ENCODE measurements at places on chromosomes 12 and 14.

DNA sequence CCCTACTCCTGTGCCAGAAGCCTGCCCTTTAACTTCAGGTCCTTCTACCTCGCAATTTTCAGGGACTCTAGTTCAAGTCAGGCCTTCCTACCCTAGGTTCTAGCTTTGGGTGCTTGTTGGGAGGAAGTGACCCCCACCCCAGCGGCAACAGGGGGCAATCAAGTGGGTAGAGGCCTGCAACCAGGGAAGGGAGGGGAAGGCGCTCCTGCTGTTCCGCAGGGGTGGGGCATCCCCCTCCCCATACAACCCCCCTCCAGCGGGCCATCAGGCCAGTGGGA lies 204 bp upstream of the PRPH start:
- DNase-seq, result no peak

DNA sequence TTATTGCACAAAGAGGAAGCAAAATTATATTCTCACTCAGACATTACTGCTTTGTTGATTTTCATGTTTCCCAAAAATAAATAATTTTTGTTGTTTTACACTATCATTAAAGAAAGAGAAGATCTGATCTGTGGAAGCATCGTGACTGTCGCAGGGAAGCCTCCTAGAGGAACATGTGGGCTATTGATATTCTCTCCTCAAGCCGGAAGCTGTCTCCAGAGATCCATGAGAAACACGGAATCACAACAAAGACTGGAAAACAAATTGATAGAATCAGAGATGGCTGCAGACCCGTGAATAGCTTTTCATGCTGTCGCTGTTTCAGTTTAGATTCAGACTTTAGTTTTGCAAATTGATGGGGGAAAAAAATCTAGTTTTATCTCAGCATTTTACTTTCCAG lies 235.2 kb upstream of the TMPO start:
- no peak for DNase-seq

DNA sequence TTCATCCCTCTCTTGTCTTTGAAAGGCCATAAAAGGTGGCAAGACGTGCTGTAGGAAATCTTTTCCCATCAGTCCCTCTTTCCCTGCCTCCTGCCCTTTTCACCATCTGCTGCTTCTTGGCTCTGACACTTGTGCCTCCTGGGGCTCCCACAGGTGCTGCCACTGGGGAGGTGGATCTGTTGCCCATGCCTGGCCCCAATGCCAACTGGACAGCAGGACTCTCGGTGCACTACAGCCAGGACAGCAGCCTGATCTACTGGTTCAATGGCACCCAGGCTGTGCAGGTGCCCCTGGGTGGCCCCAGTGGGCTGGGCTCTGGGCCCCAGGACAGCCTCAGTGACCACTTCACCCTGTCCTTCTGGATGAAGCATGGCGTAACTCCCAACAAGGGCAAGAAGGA lies 6.5 kb downstream of the CLSTN3 start:
- no peak for DNase-seq

- no peak for DNase-seq
Measured at GRCh38 chr12:3365463-3366411, 125.3 kb upstream of the PRMT8 start.

DNA sequence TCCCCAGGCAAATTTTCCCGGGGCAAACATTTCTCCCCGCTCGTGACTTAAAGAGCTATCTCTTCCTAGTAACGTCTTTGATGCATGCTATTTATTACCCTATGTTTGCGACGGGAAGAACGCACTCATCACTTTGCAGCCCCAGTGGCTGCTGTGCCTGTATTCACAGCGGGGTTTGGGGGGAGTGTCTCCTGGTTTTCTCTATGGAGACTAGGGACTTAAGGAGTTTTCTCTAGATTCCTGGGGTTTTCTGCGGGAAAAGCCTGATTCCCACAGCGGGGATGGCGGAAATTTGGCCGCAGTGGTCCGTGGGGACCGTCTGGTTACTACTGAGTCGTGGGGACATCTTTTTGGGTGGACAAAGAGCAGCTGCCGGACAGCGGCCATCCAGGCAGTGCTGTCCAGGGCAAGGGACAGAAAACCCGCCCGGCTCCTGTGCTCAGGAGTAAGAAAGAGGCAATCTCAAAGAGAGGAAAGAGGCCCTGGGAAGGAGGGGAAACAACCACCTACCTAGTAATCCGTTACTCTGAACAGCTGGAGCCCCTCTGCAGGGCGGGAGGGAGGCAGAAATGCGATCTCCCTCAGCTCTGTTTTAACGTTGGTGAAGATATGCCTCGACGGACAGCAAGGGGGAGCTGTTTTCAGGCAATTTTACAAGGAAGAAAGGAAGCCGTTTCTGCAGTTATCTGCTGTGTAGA lies 771 bp upstream of the AVPR1A start:
- DNase-seq, result no peak

GRCh38 chr12:44581642-44582242 lies 294.4 kb downstream of the NELL2 start:
- DNase-seq, result no peak

- no peak for DNase-seq
Measured at GRCh38 chr14:99459481-99460100, 21.1 kb downstream of the SETD3 start.

GRCh38 chr12:54371328-54372112 lies 7.2 kb upstream of the GPR84 start:
- no peak for DNase-seq

DNA sequence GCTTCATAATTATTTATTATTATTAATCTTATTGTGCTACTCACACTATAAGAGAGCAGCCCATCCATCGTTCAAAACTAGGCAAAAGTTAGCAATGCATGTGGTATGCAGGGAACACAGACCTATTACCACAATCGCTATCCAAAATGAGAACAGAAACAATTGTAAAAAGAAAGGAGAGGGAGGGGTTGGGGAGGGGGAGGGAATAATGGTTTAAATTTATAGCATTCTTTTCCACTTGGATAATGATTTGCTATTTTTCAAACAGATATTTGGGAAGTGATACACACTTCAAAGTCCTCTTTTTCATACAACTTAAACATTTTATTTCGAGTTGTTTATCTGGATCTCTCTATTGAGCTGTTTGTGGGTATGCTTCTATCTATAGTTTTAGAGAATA lies 248.6 kb upstream of the SOX5 start:
- DNase-seq, result no peak

- DNase-seq, result no peak
Measured at GRCh38 chr12:98580695-98581094, 12.8 kb upstream of the SLC25A3 start.

DNA sequence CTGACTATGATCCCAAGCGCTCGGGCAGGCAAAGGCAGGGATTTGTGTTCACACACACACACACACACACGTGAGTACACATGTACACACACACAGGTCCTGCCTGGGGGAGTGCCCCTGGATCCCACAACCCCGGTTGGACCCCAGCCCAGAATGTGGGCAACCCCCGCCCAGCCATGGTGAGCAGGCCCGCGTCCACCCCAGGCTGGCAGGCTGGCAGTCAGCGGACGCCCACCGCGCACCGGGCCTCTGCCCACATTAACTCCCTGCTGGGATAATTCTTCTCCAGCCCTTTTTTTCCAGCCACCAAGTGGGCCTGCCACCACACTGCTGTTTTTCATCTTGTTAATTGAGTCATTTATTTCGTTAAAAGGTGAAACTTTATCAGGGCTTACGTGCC lies 256.2 kb downstream of the BCL11B start:
- no peak for DNase-seq

DNA sequence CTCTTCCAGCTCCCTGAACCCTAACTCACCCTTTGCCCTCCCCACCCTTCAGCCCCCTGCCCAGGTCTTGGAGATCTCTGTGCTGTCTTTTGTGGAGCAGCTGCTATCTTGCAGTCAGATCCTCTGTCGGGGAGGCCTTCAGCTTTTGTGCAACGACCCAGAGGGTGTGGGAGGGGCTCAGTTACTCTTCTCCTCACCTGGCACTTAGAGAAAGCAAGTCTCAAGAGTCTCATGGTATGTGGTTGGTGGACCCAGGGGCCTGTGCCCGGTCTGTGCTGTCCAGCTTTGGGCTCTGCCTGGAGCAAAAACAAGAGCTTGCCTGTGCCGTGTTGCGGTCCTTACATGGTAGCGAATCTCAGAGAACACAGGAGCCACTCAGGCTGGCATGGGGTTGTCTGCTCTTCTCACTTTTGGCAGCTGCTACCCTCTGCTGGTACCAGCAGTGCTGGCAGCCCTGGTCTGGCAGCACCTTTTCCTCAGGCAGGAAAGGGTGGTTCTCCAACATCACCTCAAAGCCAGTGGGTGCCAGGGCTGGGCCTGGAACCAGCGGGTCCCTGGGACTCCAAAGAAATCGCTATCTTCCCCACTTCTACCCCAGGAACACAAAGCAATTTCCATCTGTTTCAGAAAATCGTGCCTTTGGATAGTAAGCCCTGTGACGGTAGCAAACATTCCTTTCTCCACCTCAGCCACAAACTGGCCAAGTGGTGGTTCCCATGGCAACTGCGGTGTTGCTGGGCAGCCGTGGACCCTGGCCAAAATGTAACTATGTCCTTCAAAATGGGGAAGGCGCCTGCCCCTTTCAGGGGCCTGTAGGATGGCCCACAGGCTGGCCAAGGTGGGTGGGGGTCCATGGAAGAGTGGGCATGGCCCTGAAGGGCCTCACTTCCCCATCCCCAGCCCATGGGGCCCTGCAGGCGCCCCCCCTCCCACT lies 90.0 kb downstream of the RIN3 start:
- DNase-seq, result no peak

GRCh38 chr12:130063866-130064265 lies 98.4 kb upstream of the FZD10 start:
- DNase-seq, result no peak

- no peak for DNase-seq
Measured at GRCh38 chr12:40980427-40980961, 207.6 kb upstream of the PDZRN4 start.

GRCh38 chr12:59886131-59886733 lies 290.4 kb downstream of the SLC16A7 start:
- DNase-seq, result no peak

- no peak for DNase-seq
Measured at GRCh38 chr14:37091651-37092050, 80.8 kb downstream of the SLC25A21 start.

- DNase-seq, result no peak
Measured at GRCh38 chr12:4736091-4736490, 15.9 kb downstream of the GALNT8 start.

DNA sequence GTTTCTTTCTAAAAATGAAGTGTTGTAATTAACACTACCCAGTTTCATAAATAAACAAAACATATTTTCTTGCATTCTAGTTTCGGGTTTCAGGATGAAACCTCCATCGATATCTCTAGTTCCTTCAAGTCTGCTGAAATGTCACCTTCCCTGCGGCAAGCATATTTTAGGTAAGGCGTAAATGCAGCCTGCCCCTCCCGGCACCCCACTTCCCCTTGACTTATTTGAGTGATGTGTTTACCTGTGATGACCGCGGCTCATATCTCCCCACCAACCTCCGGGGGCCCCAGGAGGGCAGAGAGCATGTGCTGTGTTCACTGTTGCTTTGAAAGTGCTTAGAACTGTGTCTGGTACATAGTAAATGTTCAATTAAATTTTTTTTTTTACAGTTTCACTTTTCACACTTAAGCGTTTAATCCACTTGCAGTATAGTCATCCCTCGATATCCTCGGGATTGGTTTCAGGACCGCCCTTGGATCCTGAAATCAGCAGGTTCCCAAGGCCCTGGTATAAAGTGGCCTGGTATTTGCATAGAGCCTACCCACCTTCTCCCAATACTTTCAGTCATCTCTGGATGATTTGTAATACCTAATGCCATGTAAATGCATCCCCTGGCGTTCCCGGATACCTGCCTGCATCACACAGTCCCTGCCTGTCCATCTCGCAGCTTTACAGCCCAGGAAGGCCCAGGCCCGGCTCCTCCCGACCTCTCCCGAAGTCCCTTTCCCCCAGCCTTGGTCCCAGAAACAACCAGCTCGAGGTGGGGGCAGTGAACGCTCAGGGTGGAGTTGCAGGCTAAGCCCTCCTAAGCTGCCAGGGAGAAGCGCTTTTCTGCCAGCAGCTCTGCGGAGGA lies 40.2 kb upstream of the FBRSL1 start:
- DNase-seq, result no peak

DNA sequence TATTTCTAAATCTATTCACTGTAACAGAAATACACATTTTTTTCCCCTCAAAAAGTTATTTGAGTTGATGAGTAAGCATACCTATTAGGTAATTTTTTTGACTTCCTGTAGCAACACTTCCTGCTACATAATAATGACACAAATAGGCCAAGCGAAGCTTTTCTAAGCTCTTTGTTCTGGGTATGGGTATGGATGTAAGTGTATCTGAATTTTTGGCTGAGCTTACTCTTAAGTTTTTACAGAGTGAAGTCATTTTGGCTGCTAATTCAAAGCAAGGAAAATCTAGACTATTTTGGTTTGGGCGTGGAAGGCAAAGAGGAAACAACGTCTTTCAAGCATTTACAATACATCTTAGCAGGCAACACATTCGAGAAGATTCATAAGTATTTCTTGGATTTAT lies 1206.0 kb upstream of the FLRT2 start:
- no peak for DNase-seq

- no peak for DNase-seq
Measured at GRCh38 chr12:2395354-2395977, 342.7 kb downstream of the CACNA1C start.

GRCh38 chr12:77686760-77687159 lies 143.9 kb upstream of the NAV3 start:
- DNase-seq, result no peak

GRCh38 chr12:81329085-81329484 lies 251.2 kb downstream of the ACSS3 start:
- no peak for DNase-seq

DNA sequence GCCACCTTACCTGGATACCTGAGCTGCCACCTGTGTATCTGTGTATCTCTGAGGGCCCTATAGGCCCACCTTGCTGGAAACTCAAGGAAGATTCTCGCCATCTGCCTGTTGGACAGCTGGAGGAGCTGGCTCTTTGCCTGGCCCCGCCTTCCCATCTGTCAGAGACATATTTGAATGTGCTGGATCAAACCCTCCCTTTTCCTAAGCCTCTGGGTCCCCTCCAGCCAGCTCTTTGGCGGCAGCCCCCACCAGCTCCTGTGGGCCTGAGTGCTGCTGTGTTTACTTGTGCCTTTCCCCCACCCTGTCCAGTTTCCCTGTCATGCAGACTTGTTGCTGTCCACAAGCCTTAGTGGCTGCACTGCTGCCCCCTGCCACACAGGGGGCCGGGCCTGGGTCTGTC lies 55.9 kb upstream of the SRSF5 start:
- no peak for DNase-seq

- DNase-seq, result no peak
Measured at GRCh38 chr12:32102234-32102633, 4.4 kb upstream of the BICD1 start.

- DNase-seq, result no peak
Measured at GRCh38 chr12:7190268-7191055, 976 bp downstream of the PEX5 start.

- no peak for DNase-seq
Measured at GRCh38 chr12:123954647-123955350, 17.8 kb downstream of the CCDC92 start.

- DNase-seq, result no peak
Measured at GRCh38 chr12:110466791-110467190, 1.3 kb downstream of the GPN3 start.

DNA sequence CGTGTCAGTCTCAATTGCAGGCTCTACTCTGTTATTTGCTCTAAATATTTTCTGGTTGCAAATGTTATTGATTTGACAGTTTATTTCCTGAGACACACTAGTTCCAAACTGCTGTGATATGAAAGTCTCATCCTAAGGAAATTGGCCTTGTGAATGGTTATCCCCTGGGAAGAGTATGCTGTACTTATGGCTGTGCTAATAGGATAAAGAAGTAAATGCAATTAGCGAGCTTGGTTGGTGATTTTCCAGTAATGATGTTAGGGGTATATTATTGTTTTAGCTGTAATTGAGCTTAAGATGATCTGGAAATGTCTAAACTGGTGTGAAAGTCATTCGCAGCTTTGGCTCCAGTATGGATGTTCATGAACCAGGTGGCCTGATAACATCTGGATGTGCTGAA lies 197.9 kb downstream of the SUDS3 start:
- DNase-seq, result no peak

GRCh38 chr12:117829108-117829507 lies 139.7 kb downstream of the KSR2 start:
- DNase-seq, result no peak

All from stimulated activated CD8-positive, alpha-beta memory T cell treated with anti-CD3 and anti-CD28 coated beads, Interleukin-2, amount 100 ng/mL, for 1 hour (primary cell).